ENCODE measurements at places on chromosomes 13 and 19. TPM values are rescaled to one million over a fixed set of nuclear protein-coding genes. Genes with fewer than 3 reads are reported as not detected.

DNA sequence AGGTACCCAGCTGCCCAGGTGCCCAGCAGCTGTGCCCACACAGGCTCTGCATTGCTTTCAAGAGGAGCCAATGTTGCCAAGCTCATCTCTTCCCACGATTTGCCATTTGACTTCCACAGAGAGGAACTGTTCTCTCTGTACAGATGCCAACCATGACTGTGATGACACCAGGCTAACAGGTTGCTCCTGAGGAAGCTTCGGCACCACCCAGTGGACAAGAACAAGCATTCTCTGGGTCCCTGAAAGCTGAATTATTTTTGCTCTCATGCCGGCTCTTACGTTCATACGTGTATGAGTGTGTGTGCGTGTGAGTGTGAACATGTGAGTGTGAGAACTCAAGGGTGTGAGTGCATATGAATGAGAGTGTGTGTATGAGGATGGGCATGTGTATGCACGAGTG is 535.2 kb downstream of the LIG4 start:
- DNase-seq, result no peak
- no peak overlapping the region for H3K4me3 ChIP-seq
- no peaks in the 10 kb centered on the region for H3K27me3 ChIP-seq

GRCh38 chr19:51571599-51571998 is 516 bp downstream of the ZNF175 start:
- no peaks in the 10 kb centered on the region for H3K36me3 ChIP-seq
- no peak overlapping the region for H3K27ac ChIP-seq
- peaks cover 9% of the 10 kb centered on the region for H3K4me1 ChIP-seq

- DNase-seq, result no peak
- no peak overlapping the region for H3K4me3 ChIP-seq
- no peaks in the 10 kb centered on the region for H3K36me3 ChIP-seq
- H3K27me3 ChIP-seq, result peaks cover 5% of the 10 kb centered on the region
- no peaks in the 10 kb centered on the region for H3K4me1 ChIP-seq
Observed at GRCh38 chr13:40261336-40261735, 405.1 kb downstream of the FOXO1 start.

The STAP2 gene
- total RNA-seq, result 197 TPM

The MISP gene
- total RNA-seq, result 320 TPM

All from colonic mucosa (tissue), 4 donors.